Fibroblast of skin of scalp (primary cell): ENCODE measurements at places on chromosomes 5 and 9.

DNA sequence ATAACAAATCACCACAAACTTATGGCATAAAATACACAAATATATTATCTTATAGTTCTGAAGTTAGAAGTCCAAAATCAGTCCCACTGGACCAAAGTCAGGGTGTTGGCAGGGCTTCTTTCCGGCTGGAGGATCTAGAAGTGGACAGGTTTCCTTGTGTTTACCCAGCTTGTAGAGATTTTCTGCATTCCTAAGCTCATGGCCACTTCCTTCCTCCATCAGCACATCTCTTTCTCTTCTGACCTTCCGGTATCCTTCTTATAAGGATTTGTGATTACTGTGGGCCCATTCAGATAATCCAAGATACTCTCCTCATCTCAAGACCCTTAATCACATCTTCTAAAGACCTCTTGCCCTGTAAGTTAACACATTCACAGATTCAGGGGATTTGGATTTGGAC lies 97.6 kb downstream of the RAB3C start:
- DNase-seq: no peak

GRCh38 chr5:34583167-34583566 lies 73.0 kb upstream of the RAI14 start:
- no peak for DNase-seq

- DNase-seq: no peak
These were observed 216.6 kb upstream of the EFNA5 start for GRCh38 chr5:107887166-107887943.

GRCh38 chr5:168472329-168472728 lies 13.9 kb upstream of the RARS1 start:
- peak; percentile 95 for DNase-seq
